Panc1 (cell line): ENCODE measurements at places on chromosomes 3 and 15.

- no peak for DNase-seq
Measured at GRCh38 chr3:29773481-29773880, 492.6 kb downstream of the RBMS3 start.

GRCh38 chr3:62888180-62888579 lies 13.0 kb upstream of the CADPS start:
- no peak for DNase-seq

GRCh38 chr15:62618432-62618831 lies 424.1 kb upstream of the TPM1 start:
- DNase-seq: no peak

DNA sequence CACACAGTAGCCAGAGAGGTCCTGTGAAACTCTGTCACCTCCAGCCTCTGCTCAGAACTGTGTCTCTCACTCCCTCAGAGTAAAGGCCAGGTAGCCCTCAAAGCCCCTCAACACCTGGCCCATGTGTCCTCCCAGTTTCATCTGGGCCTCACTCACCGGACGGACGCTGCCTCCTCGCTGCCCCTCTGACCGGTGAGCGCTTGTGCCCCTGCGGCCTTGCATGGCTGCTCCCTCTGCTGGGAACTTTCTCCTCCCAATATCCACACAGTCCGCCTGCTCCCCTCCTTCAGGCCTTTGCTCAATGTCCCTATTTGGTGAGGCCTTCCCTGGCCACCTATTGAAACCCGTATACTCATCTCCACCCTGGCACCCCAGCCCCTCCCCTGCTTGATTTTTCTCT lies 36.8 kb upstream of the TRH start:
- DNase-seq: no peak

DNA sequence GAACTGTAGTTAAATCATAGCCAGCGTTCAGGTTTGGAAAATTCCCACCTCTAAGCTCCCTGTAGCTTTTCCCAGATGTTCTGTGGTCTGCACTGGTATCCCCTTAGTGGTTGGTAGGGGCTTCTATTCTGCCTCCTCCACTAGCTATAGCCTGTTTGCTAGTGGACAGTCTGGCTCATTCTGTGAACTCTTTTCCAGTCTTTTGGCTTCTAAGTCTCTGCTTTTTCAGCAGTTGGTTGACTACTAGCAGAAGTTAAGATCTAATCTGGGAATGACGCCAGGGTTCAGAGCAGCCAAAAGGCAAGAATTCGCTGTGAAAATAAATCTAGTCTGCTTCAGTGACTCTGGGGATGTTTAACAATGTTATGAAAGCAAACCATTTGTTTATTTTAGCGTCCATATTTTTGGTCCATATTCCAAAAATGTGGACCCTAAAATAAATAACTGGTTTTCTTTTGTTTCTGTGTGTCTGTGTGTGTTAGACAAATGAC lies 73.7 kb upstream of the WDR72 start:
- DNase-seq: no peak

DNA sequence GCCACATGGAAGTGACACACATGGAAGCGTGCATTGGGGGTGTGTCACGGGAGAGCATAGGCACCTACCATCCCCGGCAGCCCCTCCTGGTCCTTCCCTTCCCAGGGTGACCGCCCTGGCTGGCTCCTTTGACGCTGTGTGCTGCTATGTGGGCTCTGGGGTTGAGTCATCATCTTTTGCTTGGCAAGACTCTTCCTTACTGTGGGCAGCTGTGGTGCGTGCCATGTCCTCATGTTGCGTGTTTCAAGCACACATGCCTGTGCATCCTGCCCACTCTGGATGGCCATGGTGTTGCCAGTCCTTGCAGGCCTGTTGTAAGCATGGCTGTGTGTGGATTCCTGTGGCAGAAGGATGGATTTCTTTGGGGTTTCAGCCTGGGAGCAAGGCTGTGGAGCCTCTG lies 14.0 kb downstream of the PLXNA1 start:
- DNase-seq: no peak

GRCh38 chr3:46027736-46028397 lies 584 bp upstream of the XCR1 start:
- DNase-seq: no peak

DNA sequence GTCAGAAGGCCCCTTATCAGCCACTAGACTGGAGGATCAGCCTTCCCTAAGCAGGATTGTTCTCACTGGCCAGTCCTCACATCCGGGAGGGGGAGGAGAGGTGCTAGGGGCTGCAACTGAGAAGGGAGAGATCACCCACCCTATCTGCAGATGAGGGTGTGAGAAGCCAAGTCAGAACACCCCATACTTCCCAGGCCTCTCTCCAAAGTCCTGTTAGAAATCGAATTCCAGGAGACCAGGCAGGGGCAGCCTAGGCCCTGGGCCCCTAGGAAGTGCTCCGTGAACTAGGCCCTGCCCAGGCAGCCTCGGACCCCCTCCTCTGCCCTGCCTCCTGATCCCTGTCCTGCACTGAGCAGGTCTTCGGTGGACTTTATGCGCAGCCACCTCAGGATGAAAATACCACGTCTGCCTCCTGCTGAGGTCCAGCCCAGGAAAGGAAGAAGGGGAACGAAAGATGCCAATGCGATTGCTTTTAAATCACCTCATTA lies 933 bp downstream of the DZIP1L start:
- DNase-seq: no peak

DNA sequence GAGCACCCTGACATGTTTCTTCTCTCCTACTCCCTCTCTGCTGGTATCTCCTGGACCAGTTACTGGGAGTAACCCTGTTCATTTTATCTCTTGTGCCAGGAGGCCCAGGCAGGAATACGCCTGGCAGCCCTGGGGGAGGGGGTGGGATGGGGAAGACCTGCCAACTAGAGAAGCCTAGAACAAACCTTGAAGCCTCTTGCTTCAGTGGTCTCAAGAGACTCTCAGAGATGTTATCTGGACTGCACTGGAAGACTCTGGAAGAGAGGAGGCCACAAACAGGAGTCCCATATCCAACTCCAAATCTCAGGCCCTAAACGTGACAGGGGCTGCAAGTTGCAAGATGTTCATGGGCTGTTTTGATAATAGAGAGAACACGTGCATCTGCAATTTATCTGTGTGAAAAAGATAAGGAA lies at the start of gene EPB42:
EPB42 (minus strand) TSS at position 28 of the 413 bp plus-strand sequence. CDS start 193 bp downstream, outside the sequence.
- no peak for DNase-seq

DNA sequence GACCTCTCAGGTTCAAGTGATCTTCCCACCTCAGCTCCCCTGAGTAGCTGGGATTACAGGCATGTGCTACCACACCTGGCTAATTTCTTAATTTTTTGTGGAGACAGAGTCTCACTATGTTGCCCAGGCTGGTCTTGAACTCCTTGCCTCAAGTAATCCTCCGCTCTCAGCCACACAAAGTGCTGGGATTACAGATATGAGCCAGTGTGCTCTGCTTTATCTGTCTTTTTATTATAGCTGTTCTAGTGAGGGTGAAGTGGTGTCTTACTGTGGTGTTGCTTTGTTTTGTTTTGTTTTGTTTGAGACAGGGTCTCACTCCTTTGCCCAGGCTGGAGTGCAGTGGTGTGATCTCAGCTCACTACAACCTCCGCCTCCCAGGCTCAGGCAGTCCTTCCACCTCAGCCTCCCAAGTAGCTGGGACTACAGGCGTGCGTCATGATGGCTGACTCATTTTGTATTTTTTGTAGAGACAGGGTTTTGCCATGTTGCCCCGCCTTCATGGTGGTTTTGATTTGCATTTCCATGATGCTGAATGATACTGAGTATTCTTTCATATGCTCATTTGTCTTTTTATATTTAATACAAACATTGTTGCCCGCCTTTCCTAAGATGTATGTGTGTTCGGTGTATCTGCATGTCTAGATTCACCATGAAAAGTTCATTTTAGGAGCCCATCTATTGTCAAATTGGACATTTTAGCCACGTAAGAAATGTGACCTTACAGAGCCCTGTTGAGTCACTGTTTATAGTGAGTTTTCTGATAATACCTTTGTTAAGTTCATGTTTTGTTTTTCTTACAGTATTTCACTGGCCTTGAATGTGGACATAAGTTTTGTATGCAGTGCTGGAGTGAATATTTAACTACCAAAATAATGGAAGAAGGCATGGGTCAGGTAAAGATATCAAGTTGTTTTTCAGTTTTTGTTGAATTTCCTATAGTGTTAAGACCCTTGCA lies 80.6 kb downstream of the ARIH1 start:
- no peak for DNase-seq

- DNase-seq: no peak
Measured at GRCh38 chr15:46556559-46557379, 921.9 kb downstream of the SQOR start.

DNA sequence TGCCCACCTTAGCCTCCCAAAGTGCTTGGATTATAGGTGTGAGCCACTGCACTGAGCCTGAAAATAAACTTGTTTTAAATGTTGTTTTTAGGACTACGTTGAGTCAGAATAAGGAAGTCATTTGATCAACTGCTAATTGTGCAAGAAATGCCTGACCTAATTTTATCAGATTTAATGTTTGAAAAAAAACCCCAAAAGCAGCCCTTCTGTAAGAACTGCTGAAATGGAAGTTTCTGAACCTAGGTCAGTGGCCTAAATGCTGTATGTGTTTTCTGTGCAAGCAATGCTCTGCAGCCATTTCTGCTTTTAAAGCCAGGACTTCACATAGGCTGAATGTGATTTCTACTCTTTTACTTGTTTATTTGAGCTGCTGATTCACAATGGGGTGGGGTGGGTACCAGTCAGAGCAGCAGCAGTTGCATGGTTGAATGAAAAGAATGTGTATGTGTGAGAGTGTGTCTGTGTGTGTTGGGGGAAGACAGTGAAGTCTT lies 6.6 kb downstream of the GPX1 start:
- no peak for DNase-seq

GRCh38 chr3:198061119-198062067 lies 101.4 kb downstream of the LMLN start:
- no peak for DNase-seq

- DNase-seq: no peak
Measured at GRCh38 chr15:54854667-54855066, 342.1 kb downstream of the RSL24D1 start.

- DNase-seq: no peak
Measured at GRCh38 chr3:38458796-38459498, 5.3 kb downstream of the ACVR2B start.

DNA sequence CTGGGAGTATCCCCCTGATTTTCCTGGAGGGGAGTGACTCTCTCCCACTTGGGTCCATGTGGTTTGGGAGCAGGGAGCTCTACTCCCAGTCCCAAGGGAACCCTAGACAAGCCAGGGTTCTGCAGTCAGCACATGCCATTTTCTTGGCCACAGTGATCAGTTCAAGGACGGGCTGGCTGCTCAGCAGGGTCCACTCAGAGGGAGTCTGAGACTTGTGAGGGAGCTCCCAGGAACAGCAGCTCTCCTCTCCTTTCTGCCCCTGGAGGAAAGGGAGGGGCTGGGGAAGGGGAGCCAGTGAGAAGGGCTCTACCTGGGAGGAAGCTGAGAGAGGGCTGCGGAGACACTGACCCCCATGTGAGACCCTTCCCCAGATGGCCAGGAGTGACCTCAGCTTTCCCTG lies 29.1 kb upstream of the LMCD1 start:
- DNase-seq: no peak

DNA sequence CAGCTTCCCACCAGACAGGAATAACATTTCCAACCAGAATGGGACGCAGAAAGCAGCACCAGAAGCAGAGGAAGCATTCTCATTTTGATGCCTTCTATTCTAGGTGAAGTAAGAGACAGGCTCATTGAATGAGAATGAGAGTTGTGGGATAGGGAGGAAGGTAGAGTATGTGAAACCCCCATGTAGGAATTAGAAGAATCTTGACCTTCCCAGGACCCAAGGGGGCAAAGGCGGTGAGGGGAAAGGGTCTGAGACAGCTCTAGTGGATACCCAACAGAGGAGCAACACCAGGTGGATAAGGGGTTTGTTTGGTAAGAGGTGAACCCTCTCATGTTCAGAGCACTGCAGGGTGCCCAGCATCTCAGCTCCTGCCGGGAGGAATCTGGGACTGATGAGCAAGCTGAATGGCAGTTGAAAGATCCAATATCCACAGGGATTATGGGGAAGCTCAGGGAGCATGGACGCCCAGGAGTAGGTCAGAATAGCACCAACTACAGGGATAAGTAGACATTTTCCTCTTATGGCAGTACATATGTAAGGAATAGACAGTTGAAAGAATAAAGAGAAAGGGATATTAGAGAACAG lies 77.0 kb downstream of the PLCL2 start:
- no peak for DNase-seq

- no peak for DNase-seq
Measured at GRCh38 chr3:36192901-36193300, 187.4 kb upstream of the STAC start.

- DNase-seq: no peak
Measured at GRCh38 chr3:50146316-50146901, 8.7 kb upstream of the SEMA3F start.

DNA sequence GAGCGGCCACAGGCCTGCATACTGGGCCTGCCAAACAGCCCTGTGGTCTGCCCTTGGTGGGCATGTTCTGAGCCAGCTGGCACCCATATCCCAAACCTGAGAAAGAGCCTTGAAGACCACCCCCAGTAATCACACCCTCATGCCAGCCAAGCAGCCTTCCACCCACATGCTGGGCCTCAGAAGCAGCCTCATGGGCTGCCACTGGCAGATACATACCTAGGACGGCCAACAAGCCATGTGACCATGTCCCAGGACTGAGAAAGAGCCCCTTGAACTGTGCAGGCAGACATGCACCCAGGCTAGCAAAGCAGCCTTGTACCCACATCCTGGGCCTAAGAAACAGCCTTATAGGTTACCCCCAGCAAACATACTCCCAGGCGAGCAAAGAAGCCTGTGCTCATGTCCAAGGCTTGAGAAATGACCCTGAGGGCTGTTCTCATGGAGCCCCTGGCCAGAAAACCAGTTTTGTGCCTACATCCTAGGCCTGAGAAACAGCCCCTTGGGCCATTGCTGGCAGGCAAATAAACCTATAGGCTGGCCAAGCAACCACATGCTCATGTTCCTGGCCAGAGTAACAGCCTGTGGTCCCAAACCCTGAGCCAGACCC lies 24.9 kb downstream of the TUBGCP5 start:
- DNase-seq: no peak

DNA sequence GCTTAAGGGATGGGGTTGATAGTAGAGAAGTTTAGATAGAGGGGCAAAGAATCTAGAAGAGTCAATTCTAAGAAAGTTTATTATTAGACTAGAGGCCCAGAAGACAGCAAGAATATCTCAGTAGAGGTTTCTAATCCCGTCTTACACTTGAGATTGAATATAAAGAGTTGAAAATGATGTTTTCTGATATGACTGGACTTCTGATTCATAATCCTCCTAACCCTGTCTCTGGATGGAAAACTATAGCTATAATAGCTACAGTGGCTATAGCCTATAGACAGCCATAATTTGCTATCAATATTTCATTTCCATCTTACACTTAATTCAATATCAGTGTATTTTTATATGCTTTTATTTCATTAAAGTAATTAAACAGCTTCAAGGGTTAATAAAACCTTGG lies 60.0 kb downstream of the GAP43 start:
- no peak for DNase-seq

DNA sequence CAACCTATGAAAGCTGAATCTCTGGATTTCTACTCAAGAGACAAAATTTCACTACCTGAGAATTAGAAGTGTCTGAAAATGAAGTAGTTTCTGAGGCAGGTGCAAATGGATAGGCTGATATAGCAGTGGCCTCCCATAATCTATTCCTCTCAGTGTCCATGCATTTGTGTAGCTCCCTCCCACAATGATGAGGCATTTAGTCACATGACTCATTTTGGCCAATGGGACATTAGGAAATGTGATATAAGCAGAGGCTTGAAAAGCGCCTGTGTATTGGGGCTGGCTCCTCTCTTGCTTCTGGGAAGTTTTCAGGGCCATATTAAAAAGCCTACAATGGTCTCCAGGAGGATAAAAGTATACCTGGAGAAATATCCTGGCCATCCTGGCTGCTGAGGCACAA lies 79.7 kb upstream of the MRPL3 start:
- DNase-seq: no peak

- no peak for DNase-seq
Measured at GRCh38 chr15:49015896-49016295, 30.4 kb downstream of the SECISBP2L start.
